Stomach (tissue), 19 donors: ENCODE measurements at places on chromosomes 3 and 15. TPM values are rescaled to one million over a fixed set of nuclear protein-coding genes. Genes with fewer than 3 reads are reported as not detected.

GRCh38 chr3:53813876-53814275, 32.3 kb downstream of the CHDH start:
- no peak for DNase-seq

GRCh38 chr3:16671690-16672089, 66.5 kb upstream of the DAZL start:
- no peak for DNase-seq

- no peak for DNase-seq
These were observed 16.5 kb downstream of the HPS3 start for GRCh38 chr3:149145974-149146373.

- peak; percentile 48 for DNase-seq
These were observed 14.4 kb downstream of the GK5 start for GRCh38 chr3:142211034-142211433.

DNA sequence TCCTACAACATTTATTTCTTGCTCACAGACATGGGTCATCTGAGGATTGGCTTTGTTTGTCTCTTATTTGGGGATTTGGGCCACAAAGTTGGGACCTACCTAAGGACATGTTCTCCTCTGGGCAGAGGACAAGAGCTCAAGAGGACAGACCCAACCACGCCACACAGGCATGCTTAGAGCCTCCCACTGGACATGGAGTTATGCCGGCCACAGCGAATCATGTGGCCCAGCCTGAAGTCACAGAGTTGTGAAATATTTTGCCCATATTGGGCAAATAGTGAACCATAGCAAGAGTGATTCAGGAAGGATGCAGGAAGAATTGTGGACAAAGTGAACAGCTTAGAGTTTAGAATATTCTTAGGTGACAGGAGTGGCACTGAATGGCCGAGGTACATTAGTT, 9.9 kb downstream of the TRAK1 start:
- no peak for DNase-seq

DNA sequence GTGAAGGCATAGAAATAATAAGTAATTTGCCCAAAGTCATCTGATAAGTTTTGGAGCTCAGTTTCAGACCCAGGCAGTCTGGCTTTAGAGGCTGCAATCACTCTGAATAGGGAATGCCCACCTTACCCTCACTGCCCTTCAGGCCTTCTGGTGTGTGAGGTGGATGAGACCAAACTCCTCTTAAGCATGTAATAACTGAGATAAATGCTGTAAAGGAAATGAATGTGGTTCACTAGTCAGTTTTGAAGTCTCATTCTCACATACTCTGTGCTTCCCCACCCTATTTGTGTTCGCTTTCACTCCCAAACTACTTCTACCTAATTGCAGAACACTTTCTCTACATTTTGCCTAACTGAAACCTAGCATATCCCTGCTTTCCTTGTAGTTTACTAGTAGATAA, 144.1 kb downstream of the FILIP1L start:
- DNase-seq = no peak

GRCh38 chr3:139588450-139588849, 48.9 kb upstream of the RBP1 start:
- DNase-seq = no peak

SHF gene
- total RNA-seq = 7.6 TPM

SQOR gene
- 60.2 TPM for total RNA-seq

TRAK1 gene
- 67.1 TPM for total RNA-seq

IL17RD gene
- total RNA-seq = 1.3 TPM

ZNF385D gene
- not detected for total RNA-seq

SKOR1 gene
- total RNA-seq = 0.14 TPM

TMEM42 gene
- total RNA-seq = 12.1 TPM

CERS3 gene
- not detected for total RNA-seq

ARHGEF26 gene
- 21.4 TPM for total RNA-seq

SLC2A2 gene
- total RNA-seq = not detected
